Activated CD4-positive, alpha-beta T cell treated with anti-CD3 and anti-CD28 coated beads for 36 hours (primary cell): ENCODE measurements at places on chromosomes 11 and 22.
A peak's percentile ranks its signal among the peaks of the same experiment; 100 is the strongest.

GRCh38 chr11:20364341-20364792 lies 853 bp downstream of the HTATIP2 start:
- DNase-seq, result no peak

GRCh38 chr11:59630493-59630892 lies 14.9 kb upstream of the OSBP start:
- DNase-seq, result no peak

DNA sequence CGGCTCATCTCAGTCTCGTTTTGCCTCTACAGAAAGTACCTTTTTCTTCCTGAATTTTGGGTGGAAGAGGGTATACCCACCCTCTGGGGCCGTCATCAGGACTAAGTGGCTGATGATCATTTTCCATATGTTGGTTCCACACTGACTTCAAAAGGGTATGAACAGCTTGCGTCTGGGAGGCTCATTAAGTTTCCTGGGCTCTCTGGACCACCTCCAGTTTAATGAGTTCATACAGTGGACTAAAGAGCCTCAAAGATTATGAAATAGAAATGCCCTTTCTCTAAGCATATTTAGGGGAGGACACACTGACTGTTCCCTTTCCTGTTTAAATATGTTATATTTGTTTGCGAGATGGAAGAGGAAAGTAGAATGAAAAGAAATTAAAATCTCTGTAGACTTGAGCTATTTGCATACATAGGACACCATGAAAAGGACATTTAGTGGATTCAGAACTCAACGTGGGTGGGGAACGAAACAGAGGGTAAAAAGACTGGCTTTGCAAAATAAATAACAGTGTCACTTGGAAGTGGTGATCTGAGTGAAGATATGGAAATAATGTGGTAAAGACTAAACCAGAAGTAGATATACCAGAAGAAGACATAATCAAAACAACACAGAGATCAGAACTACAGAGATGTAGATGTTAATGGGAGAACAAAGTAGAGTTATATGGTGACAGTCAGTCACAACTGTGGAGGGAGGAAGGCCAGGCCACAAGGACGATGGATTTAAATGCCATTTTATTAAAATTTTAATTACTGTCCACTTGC lies 18.7 kb downstream of the LDLRAD3 start:
- DNase-seq, result no peak

- DNase-seq, result no peak
These were observed 5.4 kb upstream of the MMP8 start for GRCh38 chr11:102729849-102730815.

GRCh38 chr22:45870011-45870410 lies 107.0 kb downstream of the WNT7B start:
- DNase-seq, result no peak

- DNase-seq, result peak; percentile 13
These were observed 1.2 kb downstream of the PTS start for GRCh38 chr11:112227471-112227870.

- no peak for DNase-seq
These were observed 76.5 kb downstream of the C11orf91 start for GRCh38 chr11:33624083-33624482.

GRCh38 chr22:39994041-39994565 lies 651 bp upstream of the FAM83F start:
- peak; percentile 77 for DNase-seq

DNA sequence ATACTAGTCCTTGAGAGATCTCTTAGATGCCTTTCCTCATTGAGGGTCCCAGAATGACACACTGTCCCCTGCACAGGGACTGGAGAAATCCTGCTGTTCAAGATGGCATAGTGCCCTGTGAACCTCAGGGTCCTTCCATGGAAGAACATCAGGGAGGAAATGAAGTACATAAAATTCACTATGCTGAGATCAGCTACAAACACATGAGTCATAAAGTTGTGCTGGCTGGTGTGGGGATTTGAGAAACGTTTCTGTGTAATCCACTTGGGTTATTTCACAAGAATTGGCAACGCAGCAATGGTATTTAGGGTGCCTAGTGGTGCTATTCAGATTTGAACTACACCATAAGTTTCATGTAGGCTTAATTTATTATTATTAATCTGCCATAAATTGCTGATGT lies 174.4 kb downstream of the MAML2 start:
- peak; percentile 51 for DNase-seq

DNA sequence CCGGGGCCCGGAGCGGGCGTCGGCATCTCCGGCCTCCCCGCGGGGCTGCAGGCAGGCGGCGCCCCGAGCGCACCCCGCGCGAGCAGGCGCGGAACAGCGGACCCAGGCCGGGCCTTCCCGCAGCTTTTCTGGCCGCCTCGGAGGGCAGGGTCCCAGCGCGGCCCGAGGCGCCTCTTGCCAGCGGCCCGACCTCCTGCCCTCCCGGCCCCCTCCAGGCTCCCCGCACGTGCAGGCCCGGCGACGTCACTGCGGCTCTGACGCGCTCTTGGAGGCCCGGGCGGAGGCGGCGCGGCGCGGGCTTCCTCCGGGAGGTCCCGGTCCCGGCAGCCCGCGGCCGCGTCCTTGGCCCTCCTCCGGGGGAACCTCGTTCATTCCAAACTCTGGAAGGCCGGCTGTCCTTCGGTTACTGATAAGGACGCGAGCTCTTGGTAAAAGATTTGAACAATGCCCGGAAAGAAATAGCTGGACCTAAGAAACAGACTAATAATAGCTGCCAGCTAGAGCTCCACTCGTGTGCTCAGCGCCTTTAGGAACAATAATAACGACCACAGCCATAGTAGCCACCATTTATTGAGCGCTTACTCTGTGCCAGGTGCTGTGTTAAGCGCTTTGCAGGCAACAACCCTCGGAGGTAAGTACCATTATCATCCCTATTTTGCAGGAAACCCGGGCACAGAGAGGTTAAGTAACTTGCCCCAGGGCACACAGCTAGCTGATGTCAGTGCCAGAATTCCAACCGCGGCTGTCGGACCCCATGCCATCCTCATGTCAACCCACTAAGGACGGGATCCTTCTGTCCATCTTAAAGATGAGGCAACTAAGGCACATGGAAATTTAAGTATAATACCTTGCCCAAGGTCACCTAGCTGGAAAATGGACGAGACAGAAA lies 39.1 kb upstream of the CREB3L1 start:
- peak; percentile 83 for DNase-seq

- DNase-seq, result no peak
These were observed 12.3 kb upstream of the MARK2 start for GRCh38 chr11:63826471-63827190.

- DNase-seq, result no peak
These were observed 224.3 kb downstream of the DSCAML1 start for GRCh38 chr11:117572671-117573070.

DNA sequence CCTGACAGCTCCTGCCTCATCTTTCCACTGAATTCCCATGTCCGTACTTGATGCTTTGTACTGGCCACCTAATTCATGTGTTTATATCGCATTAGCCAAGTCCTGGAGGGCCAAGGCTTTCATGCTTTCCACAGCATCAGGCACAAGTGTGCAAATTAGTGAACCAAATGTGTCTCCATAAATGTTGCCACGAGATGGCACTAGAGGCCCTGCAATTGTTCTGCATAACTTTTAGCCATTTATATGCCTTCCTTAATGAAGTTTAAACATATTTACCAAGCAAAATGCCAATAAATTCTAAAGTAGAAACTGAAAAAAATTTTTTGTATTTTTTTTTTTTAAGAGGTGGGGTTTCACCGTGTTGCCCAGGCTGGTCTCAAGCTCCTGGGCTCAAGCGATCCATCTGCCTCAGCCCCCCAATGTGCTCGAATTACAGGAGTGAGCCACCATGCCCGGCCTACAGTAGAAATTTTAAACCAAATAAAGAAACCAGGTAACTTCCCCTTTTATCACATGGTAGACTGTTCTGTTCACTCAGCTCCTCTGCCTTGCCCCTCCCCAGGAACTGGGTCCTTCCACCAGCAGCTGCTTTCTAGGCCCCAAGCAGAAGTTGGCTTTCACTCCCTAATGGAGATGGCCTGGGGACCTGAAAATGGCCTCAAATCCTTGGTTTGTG lies 20.8 kb upstream of the IL18BP start:
- peak; percentile 69 for DNase-seq

DNA sequence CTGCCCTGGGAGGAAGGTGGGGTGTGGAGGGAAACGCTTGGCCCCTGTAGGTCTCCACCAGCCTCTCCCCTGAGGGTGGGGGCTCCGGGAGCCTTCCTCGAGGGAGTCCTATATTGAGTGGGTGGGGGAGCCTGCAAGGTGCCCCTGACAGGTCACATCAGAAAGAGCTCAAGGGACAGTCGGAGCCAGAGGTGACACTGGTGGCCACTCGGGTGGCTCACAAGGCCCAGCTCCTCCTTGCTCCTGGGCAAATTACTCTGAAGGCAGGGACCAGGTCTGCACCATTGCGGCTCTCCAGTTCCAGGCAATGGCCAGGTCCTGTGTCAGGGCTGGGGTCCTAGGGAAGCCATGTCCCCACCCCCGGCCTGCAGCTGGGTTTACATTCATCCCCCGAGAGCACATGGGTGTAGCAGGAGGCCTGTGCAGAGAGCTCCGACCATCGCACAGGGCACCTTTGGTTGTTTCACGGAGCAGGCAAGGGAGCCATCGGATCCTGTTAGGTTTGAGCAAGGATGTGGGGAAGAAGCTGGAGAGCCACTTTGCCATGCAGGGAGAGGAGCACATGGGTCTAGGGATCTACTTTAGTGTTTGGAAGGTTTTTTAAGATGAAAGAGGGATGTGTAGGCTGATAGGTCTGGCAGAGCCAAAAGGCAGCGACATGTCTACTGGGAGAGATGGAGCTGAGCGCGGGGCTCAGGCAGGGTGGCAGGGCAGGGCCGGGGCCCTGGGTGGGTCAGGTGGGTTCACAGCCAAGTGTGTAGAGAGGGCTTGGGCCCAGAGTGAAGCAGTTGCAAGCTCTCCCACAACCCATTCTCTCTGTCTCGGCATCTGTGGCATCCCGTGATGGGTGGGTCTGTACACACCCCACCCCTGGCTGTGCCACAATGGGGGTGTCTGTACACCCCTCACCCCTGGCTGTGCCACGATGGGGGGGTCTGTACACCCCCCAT lies 14.8 kb downstream of the CCND1 start:
- DNase-seq, result no peak

DNA sequence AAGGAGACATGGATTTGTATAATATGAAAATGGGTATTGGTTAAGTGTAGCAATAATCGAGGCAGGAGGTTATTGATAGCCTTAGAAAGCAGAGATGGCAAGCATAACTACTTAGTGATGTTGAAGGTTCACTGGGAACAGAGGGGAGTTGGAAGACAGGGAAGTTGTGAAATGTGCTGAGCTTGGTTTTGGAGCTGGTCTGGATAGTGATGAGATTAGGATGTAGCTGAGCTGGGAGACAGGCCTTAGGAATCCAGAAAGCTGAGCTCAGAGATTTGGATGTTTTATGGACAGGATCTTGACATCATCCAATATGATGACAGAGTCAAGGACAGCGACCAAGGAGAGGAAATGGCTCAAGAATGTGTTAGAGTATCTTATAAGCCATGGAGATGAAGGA lies 113.1 kb downstream of the ARHGAP42 start:
- DNase-seq, result no peak

GRCh38 chr11:22194306-22194705 lies 1.4 kb downstream of the ANO5 start:
- no peak for DNase-seq

GRCh38 chr11:14386895-14387480 lies 28.0 kb upstream of the RRAS2 start:
- DNase-seq, result no peak

GRCh38 chr11:111530091-111530490 lies 10.4 kb upstream of the LAYN start:
- DNase-seq, result no peak

- DNase-seq, result peak; percentile 76
These were observed 2.3 kb downstream of the LSP1 start for GRCh38 chr11:1854949-1855885.

- DNase-seq, result no peak
These were observed 4.5 kb downstream of the FADD start for GRCh38 chr11:70207531-70208131.

DNA sequence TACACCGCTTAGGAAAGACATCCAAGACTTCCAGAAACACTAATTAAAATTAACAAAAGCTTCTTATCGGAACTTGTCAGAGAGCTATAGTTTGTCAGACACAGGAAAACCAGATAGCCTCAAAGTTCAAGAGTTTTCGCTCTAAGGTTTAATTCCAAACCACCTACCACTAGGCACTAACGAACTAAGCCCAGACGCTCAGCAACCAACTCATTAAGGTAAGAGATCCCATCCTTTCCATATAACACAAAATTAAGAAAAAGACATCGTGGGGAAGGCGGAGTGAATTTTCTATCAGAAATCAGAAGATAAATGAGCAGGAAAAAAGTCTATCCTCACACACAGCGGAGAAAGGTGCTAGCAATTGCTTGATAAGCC lies 382 bp downstream of the IMMP1L start:
- peak; percentile 11 for DNase-seq
